ENCODE measurements at places on chromosomes 1 and 21.

- DNase-seq, result no peak
Measured at GRCh38 chr1:215044151-215044550, 38.4 kb upstream of the KCNK2 start.

GRCh38 chr1:226009650-226010044 is 10.5 kb upstream of the SDE2 start:
- no peak for DNase-seq

GRCh38 chr1:6726253-6726652 is 24.6 kb upstream of the DNAJC11 start:
- DNase-seq, result no peak

DNA sequence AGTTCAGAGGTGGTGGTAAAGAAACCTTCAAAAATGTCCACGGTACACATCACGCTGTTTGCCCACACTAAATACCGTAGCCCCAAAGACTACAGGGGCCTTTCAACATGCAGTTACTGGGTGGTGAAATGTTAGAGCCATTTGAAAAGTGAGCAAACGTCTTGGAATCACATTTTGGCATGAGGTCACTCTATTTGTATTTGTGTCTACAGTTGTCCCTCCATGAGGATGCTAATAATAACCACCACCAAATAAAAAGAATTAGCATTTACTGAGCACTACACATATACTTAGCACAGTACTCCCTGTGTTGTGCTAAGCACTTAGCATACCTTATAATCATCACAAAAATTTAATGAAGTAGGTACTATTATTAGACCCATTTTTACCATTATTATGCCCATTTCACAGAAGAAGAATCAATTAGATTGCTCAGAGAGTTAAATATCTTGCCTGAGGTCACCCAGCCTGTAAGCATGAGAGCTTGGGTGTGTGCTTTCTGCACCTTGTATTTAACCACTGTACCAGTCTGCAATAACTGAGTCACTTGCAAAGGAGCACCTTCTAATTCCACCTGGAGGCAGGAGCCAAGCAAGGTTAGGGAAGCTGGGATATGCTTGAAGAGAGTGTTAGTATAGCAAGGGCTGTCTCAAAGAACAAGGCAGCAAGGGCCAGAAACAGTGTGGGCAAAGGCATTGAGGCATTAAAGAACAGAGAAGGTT is 57.4 kb downstream of the DNTTIP2 start:
- DNase-seq, result no peak

GRCh38 chr1:113429461-113430153 is 39.3 kb downstream of the MAGI3 start:
- DNase-seq, result no peak

Data from WTC11 (cell line).